Effector memory CD4-positive, alpha-beta T cell (primary cell): ENCODE measurements at places on chromosomes 1 and 21.

- DNase-seq: no peak
Measured at GRCh38 chr1:67560580-67561255, 124.3 kb upstream of the GADD45A start.

- no peak for DNase-seq
Measured at GRCh38 chr1:91584878-91585277, 84.2 kb downstream of the CDC7 start.

DNA sequence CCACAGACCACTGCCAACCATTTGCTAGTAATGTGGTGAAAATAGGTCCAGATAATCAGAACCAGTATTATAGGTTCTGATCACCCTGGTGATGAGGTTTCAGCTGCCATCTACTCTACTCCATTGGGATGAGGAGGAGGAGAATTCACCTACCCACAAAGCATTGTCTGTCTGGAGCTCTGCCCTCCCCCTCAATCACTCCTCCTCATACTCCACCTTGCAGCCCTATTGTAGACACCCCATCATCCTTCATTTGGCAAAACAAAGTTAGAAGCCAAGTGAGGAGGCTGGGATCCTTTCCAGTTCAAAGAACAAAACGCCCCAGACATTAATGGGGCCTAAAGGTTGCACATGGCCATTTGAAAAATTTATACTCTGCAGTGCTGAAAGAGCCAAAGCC lies 157.4 kb upstream of the L1TD1 start:
- DNase-seq: no peak

DNA sequence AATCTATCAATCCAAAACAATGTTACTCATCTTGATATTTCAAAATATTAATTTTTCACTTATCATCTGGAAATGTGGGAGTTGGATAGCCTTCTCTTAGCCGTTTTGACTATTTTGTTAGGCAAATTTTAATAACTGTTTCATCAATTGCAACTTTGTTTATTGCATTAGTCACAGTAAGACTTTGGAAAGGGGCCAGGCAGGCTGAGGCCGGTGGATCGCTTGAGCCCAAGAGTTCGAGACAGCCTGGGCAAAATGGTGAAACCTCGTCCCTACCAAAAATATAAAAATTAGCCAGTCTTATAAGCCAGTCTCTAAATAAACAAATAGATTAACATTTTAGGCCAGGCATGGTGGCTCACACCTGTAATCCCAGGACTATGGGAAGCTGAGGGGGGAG lies 113.0 kb upstream of the NR5A2 start:
- DNase-seq: no peak

DNA sequence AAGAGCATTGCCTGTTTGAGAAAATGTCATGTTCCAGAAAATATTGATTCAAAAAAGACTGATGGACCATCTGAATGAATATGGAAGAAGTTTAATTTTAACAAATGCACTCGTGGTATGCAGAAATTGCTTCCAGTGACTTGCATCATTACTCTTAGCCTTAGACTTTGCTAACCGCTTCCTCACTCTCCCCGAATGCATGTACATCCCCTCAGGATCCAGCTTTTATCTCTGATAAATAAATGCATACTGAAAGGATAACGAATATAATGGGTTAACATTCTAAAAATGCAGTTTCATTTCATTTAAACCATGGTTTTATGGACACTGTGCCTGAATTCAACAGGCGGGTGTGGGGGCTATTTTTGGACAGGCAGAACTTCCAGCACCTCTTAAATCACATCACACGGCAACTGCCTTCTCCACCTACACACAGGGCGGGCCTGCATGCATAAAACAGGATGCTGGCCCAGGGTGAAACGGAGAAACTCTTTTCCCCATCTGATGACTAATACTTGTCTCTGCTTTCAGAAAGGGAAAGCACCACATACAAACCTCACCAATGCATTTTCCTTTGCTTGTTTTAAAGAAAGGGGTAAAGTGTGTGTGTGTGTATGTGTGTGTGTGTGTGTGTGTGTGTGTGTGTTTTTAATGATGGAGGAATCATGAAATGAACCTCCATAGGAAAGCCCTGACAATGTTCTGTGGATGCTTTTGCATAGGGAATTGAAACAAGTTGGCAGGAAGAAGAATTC lies 48.7 kb downstream of the SPAG17 start:
- no peak for DNase-seq

GRCh38 chr1:25695771-25696311 lies 79.2 kb downstream of the MAN1C1 start:
- no peak for DNase-seq

GRCh38 chr1:174877208-174877673 lies 122.5 kb upstream of the CACYBP start:
- DNase-seq: no peak

- DNase-seq: no peak
Measured at GRCh38 chr1:8363186-8363766, 45.4 kb downstream of the SLC45A1 start.

DNA sequence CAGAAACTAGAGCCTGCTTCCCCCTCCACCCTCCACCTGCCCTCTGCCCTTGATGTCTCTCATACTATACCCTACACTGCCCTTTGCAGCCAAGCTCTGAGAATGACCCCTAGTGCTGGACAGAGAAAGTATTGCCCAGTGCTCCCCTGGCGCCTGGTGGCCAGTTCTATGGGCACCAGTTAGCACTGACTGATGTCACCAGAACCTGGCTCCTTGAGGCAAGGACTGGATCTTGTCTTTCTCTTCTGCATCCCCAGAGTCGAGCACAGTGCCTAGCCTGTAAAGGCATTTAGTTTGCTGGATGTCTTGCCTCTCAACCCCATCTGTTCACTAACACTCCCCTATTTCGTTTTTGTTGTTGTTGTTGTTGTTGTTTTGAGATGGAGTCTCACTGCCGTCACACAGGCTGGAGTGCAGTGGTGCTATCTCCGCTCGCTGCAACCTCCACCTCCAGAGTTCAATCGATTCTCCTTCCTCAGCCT lies 5.9 kb downstream of the PHLDA3 start:
- DNase-seq: no peak

DNA sequence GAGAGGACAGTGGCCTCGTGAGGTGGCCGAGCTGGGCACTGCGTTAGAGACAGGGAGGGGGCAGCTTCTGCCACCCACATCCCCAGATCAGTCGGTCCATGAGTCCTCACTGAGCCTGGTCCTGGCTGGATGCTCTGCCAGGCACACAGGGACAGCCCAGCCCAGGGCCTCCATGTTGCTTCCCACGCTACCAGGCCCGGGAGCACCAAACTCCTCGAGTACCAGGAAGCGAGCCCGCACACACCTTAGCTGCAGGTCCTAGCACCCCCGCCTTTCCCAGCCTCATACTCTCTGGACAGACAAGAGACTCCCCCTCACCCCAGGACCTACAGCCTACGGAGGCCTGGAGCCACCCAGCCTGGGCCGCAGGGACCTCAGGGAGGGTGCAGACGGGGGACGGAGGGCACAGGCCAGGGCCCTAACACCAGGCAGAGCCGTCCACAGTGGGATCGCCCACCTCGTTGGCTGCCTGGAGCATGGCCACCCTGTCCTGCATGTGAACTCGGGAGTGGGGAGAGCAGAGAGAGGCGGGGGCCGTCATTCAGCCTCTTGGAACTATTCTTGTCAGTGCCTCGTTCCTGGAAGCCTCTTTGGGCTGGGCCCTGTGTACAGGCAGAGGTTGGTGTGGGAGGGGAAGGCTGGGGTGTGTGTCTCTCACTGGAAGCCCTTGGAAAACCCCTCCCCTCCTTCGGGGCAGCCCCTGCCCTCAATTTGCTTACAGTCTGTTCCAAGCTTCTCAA lies 90.9 kb upstream of the RUNX3 start:
- DNase-seq: no peak

GRCh38 chr1:36691374-36691773 lies 208.7 kb upstream of the CSF3R start:
- DNase-seq: no peak

DNA sequence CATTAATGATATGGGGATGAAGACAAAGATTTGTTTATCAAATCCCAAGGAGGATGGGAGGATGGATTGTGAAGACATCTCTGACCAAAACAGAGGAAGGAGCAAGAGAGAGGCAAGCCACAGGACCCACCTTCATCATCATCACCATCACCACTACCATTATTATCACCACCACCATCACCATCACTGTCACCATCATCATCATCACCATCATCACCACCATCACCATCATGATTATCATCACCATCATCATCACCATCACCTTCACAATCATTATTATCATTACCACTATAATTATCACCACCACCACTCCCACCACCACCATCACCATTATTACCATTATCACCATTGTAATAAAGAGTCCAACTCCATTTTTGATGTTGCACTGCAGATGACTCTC lies 482.5 kb downstream of the PTPRU start:
- DNase-seq: no peak

DNA sequence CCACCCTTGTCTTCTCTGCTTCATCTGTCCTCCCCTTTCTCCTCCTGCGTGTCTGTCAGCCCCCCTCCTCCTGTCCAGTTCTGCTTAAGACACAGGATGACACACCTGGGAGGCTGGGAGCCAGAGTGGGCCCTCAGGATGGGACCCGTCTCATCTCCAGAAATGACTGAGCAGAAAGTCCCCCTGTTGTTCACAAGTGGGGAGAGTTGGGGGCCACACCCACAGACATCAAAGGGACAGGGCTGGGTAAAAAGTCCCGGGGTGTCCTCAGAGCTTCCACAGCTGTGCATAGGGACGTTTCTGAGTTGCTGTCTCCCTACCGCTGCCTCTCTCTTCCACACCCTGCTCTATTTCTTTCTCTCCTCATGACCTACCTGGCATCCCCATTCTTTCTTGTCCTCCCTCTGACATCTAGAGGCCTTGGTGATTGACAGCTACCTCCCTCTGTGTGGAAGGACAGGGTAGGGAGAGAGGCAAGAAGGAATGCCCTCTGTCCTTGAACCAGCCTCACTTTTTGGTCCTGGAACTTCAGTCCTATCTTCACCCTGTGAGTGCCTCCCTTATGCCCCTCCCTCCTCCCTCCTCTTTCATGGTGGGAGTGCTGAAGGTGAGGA lies 19.5 kb upstream of the SH2D2A start:
- no peak for DNase-seq

DNA sequence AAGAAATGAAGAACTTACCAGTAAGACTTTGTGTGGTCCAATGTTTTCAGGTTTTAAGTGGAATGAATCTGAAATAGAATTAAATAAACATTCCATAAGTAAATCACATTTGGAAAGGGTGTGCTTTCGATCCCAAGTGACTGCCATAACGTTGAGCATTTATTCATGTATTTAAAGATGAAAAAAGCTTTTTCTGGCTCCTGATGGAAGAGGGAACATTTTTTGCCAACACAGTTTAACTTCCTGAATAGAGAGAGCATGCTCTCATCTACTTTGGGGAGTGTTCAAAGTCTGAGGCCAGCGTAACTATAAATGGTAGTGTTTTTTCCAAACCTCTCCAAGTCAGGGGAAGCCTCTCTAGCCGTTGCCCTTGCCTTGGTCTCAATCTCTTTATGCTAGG lies 55.8 kb downstream of the GNG12 start:
- no peak for DNase-seq

DNA sequence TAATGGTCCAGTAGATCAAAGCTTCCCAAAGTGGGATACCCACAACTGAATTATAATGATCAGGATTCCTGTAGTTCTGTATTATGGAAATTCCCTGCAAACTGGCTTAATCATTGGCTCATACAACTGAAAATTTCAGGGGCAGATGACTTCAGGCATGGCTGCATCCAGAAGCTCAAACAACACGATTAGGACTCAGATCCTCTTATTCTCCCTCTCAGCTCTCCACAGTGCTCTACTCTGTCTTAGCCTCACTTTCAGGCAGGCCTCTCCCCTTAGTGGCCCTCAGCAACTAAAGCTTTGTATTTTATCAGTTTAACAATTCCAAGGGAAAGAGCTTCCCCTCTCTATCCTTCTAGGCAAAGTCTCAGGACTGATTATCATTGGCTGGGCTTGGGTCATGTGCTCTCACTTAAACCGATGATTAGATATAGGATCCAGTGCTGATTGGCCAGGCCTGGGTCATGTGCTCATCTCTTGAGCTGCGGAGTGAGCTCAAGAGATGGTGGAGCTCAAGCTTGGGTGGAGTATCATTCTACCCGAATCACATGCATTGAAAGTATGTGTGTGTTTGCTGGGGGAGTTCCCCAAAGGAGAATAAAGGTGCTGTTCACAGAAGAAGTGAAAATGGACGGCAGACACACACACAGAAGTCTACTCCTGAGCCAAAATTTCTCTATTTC lies 57.9 kb upstream of the RUNX3 start:
- DNase-seq: no peak

GRCh38 chr1:46081619-46082018 lies 50.8 kb downstream of the PIK3R3 start:
- no peak for DNase-seq

- DNase-seq: no peak
Measured at GRCh38 chr21:34965200-34966174, 83.6 kb downstream of the RUNX1 start.

- DNase-seq: no peak
Measured at GRCh38 chr1:15541231-15541792, 14.7 kb downstream of the DNAJC16 start.

DNA sequence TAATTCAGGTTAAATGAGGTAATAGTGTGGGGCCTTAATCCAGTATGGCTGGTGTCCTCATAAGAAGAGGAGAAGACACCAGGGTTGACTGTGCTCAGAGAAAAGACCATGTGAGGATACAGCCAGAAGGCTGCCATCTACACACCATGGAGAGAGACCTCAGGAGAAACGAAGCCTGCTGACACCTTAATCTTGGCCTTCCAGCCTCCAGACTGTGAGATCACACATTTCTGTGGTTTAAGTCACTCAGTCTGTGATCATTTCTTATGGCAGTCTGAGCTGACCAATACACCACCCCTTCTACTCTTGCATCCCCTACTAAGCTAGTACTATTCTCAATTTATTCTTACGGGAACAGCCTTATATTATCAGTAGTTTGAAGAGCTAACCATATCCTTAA lies 310.0 kb downstream of the ZP4 start:
- DNase-seq: no peak

GRCh38 chr1:225230483-225230882 lies 197.4 kb downstream of the LBR start:
- no peak for DNase-seq

- no peak for DNase-seq
Measured at GRCh38 chr1:150066328-150066727, 1.2 kb upstream of the VPS45 start.

- DNase-seq: no peak
Measured at GRCh38 chr1:63752176-63752575, 21.6 kb upstream of the ROR1 start.

GRCh38 chr1:61563611-61564010 lies 161.3 kb downstream of the TM2D1 start:
- no peak for DNase-seq

- no peak for DNase-seq
Measured at GRCh38 chr1:4088676-4089075, 188.6 kb upstream of the C1orf174 start.

- no peak for DNase-seq
Measured at GRCh38 chr1:117674521-117675400, 68.9 kb downstream of the TENT5C start.

- DNase-seq: no peak
Measured at GRCh38 chr1:17551755-17552234, 12.3 kb downstream of the ARHGEF10L start.

GRCh38 chr1:65509912-65510680 lies 89.6 kb downstream of the LEPR start:
- DNase-seq: no peak

- DNase-seq: no peak
Measured at GRCh38 chr1:12012560-12013316, 6.6 kb upstream of the MIIP start.
